ENCODE measurements at places on chromosomes 6 and 20. TPM values are rescaled to one million over a fixed set of nuclear protein-coding genes. Genes with fewer than 3 reads are reported as not detected.

MYLK4 gene
- total RNA-seq: 0.47 TPM

LTB gene
- 0.31 TPM for total RNA-seq

- no peak for DNase-seq
Measured at GRCh38 chr6:44298864-44299263, 14.3 kb downstream of the AARS2 start.

DNA sequence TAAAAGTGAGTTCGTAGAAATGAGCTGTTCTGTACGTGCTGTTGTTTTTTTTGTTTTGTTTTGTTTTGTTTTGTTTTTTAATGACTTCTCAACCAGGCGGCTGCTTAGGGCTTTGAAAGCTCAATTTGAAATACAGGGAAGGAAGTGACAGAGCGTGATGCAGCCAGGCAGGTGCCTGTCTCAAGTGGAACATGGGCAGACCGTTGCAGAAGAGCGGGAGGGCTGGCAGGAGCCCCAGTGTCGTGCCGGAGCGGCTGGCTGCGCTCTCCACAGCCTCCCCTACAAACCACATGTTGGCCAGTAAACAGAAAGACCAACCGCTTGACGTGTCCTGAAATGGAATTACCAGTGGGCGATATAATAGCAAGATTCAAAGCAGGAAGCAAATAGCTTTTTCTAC lies 164.9 kb upstream of the RREB1 start:
- no peak for DNase-seq

- no peak for DNase-seq
Measured at GRCh38 chr6:19949155-19949554, 112.0 kb downstream of the ID4 start.

OR11A1 gene
- not detected for total RNA-seq

DNA sequence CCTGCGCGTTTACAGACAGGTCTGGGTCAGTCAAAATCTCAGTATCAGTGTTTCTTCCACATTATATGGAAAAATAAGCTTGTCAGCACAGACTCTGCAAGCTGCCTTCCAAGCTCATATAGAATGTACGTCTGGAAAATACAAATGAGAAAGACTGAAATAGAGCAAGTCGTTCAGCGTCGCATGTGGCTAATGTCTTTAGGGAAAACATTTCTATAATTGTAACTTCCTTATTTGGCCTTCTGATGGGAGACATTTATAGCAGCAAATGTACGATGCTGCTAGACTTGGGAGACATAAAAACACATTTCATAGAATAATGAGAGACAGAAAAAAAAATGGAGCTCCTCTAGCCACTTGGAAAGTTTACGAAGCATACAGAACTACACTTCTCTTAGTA lies 122.2 kb downstream of the KIF16B start:
- DNase-seq: no peak

GRCh38 chr6:57261926-57262325 lies 39.8 kb upstream of the RAB23 start:
- DNase-seq: no peak

- no peak for DNase-seq
Measured at GRCh38 chr20:32115211-32115767, 5.8 kb downstream of the TM9SF4 start.

DNA sequence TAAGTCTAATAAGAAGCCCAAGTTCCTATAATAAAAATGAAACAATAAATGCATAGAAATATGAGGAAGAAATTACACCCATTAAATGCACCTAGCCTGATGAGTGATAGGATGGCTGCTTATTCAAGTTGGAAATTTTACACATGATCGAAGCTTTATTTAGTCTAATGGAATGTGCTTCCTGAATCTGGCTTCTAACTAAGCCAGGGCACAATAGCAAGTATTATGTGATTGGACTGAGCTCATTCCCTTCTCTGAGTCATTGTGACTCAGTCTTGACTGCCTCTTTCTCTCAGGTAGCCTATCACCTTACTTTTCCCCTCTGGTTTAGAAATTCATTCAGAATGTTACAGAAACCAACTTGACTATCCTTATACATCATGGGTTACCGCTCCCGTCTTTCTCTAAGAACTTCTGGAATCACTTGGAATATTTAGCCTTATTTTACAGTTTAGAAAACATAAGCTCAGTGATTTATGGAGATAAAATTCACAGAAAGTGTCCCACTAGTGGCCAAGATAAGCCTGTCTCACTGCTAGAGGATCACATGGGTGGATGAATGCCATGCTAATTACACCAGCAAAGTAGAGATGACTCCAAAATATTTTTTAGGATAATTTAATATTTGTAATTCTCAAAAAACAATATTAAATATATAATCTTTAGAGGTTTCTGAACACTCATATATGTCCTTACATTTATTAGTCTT lies 505.3 kb upstream of the JAG1 start:
- no peak for DNase-seq

- DNase-seq: no peak
Measured at GRCh38 chr6:81997090-81997926, 244.8 kb upstream of the TENT5A start.

SLA2 gene
- not detected for total RNA-seq

SFTA2 gene
- not detected for total RNA-seq

- no peak for DNase-seq
Measured at GRCh38 chr6:143734641-143735063, 56.9 kb downstream of the PHACTR2 start.

ADGRF1 gene
- total RNA-seq: not detected

TMEM200A gene
- 34.0 TPM for total RNA-seq

DNA sequence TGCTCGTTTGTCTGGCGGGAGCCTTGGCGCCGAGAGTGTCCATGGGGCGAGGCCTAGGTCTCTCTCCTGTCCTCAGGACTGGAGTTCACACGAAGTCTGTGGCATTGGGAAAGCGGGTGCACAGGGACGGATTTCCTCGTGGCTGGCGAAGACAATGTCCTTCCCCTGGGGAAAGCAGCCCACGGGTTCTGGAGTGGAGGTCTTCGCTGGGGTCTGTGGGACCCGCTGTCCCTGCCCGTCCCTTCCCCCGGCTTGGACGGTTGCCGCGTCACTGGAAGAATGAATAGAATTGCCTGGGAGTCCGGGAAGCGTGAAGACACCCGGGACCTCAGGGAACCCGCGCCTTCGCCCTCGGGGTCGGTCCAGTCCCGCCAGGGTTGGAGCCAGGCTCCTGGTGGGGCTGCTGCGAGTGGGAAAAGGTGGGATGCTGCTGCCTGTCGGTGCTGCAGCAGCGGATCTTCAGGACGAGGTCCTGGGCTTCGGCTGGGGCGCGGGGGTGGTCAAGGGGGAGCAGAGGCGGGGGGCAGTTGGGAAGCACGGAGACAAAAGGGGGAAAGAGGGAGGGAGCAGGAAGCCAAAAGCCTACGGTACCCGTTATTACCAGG lies 441.8 kb upstream of the DEFB115 start:
- no peak for DNase-seq

DNA sequence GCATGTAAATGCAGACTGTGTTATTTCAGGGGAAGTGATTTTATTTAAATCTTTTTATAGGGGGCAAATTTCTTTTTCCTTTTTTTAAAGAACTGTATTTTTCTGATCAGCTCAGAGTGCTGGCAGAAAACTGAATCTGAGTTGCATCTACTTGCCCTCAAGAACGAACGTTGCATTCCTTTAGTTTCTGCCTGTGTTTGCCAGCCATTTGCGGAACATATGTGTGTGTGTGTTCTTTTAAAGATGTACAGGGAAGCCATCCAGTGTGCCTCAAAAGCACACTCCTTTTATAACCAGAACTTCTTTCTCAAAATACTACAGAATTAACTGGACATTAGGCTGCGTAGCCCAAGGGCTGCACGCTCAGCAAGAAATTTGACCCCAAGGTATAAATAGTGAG lies 25.8 kb upstream of the INSM1 start:
- no peak for DNase-seq

LST1 gene
- 0.94 TPM for total RNA-seq

- DNase-seq: no peak
Measured at GRCh38 chr20:51165131-51165530, 142.2 kb upstream of the KCNG1 start.

IL20RA gene
- 0.16 TPM for total RNA-seq

MUCL3 gene
- total RNA-seq: not detected

GRCh38 chr6:166958926-166959861 lies 2.8 kb upstream of the RNASET2 start:
- no peak for DNase-seq

DNA sequence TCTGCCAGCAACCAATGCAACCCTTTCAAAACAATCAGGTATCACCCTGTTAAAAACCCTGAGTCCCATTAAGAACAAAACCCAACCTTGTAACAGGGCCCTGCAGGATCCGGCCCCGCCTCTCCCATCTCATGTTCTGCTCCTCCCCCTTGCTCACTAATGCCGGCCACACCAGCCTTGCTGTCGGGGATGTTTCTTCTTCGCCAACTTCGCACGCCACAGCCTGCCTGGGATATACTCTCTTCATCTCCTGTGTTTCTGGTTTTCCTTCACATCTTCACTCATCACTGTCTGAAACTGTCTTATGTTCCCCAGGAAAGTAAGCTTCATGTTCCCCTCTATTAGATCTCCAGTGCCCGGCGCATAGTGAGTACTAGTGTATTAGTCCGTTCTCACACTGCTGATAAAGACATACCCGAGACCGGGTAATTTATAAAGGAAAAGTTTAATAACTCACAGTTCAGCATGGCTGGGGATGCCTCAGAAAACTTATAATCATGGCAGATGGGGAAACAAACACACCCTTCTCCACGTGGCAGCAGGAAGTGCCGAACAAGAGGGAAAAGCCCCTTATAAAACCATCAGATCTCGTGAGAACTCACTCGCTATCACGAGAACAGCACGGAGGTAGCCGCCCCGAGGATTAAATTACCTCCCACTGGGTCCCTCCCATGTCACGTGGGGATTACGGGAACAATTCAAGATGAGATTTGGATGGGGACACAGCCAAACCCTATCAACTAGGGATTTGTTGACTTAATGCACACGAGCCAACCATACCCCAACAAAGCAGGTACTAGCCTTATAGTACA lies 5.1 kb downstream of the TP53RK start:
- no peak for DNase-seq

DNA sequence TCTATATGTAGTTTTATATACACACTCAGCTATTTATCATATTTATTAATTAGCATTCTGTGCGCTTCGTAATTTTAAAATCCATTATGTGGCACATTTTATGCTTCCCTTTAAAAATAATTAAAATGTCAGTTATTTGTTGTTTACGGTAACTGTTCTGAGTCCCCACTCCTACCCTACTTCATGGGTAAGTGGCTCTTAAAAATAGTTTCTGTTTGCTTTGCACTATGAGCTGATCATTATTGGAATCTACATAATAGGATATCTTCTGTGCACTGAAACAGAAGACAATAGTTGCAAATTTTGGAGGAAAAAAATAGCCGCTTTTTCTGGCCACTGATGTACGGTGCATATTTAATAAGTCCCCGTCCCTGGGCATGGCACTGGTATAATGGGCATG lies 25.2 kb downstream of the LCA5 start:
- DNase-seq: no peak

- no peak for DNase-seq
Measured at GRCh38 chr6:143232849-143233248, 172.2 kb downstream of the AIG1 start.

DNA sequence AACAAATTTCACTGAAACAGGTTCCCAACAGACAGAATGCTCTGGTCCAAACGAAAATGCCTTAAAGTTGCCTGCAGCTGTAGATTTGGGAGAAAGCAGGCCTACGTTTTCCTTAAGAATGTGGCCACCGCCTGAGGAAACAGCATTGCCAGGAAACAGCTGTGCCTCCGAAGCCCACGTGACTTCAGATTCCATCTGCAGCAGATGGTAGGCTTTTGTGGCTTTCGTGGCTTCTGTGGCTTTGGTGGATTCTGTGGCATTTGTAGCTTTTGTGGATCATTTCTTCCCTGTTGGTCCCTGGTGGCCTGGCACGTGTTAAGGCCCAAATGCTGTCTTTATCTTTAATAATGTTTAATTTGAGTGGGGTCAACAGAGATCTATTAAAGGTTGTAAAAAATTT lies 222.9 kb downstream of the TTLL2 start:
- DNase-seq: no peak

- no peak for DNase-seq
Measured at GRCh38 chr6:26292709-26293108, 72.3 kb upstream of the BTN3A2 start.

HLA-DRB1 gene
- 0.16 TPM for total RNA-seq

ALDH5A1 gene
- total RNA-seq: 12.2 TPM

DNA sequence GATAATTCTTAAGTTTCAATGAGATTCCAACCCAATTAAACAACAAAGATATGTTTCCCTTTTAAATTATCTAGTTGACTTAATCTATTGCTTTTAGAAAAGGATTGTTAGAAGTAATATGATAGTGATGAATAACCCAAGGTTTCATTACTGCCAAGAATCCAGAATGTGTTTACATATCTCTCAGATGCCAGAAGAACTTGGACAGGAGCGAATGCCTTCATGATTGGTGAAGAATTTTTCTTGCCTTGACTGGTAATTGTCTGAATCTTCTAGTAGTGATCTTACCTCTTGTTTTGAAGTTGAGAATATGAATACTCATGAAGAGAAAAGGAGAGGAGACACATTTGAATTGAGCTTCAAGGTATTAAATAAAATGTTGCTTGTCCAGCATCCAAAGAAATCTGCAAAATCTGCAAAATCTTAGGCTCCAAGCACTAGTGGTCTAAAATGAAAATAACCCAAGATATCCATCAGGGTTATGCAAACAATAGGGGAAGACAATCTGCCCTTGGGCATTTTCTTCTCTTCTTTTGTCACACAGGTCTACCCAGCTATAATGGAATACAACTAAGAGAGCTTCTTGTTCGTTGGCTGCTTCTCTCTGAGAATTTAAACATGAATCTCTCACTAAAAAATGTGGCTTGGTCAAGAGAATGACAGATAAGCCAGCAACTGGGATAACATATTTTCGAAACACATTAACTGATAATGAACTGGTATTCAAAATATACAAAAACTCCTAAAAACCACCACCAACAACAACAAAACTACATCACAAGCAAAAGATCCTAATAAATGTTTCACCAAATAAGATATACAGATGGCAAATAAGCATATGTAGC lies 928.9 kb downstream of the EYS start:
- DNase-seq: no peak

DNA sequence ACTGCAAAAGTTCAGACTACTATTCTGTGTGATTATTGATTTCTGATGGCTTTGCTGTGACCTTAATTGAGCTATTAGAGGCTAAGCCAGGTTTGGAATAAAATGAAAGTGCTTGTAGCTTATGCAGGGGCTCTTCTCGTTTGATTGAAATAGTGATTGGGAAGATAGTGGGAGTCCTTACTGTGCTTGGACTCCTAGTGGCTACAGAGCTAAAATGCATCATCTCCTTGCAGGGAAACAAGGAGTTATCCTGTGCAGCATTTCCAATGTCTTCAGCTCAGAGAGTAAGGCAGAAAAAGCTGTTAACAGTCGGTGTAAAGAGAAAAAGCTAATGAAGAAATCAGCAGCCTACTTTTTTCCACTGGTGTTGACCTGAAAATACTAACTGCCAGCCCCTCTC lies 173.5 kb downstream of the SLC35F1 start:
- no peak for DNase-seq

Data from occipital lobe (tissue), 3 donors.